ENCODE measurements at places on chromosomes 1 and 21. TPM values are rescaled to one million over a fixed set of nuclear protein-coding genes. Genes with fewer than 3 reads are reported as not detected.
A peak's percentile ranks its signal among the peaks of the same experiment; 100 is the strongest.

GRCh38 chr21:42360317-42360716 lies 6.0 kb downstream of the TFF1 start:
- DNase-seq, result no peak

- DNase-seq, result no peak
Observed at GRCh38 chr1:244863491-244864252, 671 bp downstream of the HNRNPU start.

DNA sequence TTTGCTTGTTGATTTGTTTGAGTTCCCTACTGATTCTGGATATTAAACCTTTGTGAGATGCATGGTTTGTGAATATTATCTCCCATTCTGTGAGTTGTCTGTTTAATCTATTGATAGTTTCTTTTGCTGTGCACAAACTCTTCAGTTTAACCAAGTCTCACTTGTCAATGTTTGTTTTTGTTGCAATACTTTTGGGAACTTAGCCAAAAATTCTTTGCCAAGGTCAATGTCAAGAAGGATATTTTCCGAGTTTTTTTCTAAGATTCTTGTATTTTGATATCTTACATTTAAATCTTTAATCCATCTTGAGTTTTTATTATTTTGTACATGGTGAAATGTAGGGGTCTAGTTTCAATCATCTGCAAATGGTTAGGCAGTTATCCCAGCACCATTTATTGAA lies 1230.7 kb upstream of the NCAM2 start:
- no peak for DNase-seq

- DNase-seq, result no peak
Observed at GRCh38 chr21:26941421-26941820, 25.5 kb downstream of the ADAMTS5 start.

DNA sequence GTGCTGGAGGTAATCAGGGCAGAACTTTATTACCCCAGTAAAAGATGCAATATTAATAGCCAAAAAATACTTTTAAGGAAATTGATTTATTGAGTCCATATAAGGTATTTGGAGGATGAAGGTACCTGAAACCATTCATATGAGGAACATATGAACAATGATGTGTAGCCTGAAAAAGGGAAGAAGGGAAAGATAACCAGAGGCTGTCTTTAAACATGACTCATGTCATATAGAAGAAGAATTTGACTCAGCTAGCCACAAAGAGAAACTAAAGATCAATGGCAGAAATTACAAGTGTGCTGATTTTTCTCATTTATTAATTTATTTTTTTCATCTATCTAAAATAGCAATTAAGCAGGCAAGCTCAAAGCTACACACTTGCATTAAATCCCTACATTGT lies 136.2 kb upstream of the DUSP10 start:
- no peak for DNase-seq

GRCh38 chr1:187157552-187157951 lies 328.8 kb downstream of the PLA2G4A start:
- no peak for DNase-seq

- DNase-seq, result no peak
Observed at GRCh38 chr1:95650631-95651030, 416.6 kb downstream of the RWDD3 start.

DNA sequence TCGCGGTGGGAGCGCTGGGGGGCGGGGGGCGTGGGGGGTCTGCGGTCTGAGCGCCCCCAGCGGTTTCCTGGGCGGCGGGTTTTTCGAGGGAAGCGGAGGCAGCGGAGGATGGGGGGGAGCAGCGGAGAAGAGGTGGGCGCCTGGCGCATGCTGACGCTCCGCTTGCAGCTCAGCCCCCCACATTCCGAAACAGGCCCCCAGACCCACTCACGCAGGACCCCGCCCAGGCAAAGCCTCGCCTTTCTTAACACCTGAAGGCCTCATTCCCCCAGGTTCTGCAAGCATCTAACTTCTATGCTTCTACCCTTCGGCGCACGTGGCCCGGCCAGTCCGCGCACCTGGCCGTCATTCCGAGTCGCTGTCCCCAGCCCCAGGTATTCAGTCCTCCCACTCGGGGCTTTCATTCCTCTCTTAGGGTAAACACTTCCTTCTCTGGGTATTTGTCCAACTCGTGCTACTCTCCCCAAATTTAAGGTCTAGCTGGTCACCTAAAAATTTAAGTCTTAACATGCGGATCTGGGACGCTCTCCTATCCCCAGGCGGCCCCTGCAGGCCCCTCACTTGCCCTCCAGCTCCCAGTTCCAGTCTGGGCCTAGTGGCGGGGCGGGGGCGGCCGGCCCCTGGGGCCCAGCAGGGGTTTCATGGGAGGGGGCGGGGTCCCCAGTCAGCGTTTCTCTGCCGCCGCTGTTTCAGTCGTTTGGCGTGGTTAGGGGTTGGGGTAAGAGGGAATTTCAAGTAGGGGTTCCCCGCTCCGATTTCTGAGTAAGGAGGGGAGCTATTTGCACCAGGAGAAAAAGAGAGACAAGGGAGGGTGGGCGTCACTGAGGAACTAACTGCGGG lies 2.8 kb upstream of the ZBTB7B start:
- no peak for DNase-seq

DNA sequence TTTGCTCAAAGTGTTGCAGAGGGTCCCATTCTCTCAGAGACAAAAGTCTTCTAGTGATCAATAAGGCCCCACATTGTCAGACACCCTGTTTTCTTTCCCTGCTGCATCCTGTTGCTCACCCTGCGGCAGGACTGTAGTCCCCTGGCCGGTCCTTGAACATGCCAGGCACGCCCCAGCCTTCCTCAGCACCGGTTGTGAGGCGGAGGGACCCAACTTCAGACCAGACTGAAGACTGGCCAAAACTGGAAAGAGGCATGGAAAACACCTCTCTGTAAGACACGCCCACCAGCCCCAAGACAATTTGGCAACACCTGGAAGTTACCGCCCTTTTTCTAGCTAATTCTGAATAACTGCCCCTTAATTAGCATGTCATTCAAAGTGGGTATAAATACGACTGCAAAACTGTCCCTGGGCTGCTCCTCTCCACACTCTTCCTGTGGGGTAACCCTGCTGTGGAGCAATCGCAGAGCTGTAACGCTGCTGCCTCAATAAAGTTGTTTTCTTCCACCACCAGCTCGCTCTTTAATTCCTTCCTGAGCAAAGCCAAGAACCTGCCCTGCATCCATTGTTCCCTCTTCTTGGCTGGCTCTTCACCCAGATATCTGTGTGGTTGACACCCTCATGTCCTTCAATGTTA lies 23.8 kb downstream of the PLA2G2A start:
- no peak for DNase-seq

DNA sequence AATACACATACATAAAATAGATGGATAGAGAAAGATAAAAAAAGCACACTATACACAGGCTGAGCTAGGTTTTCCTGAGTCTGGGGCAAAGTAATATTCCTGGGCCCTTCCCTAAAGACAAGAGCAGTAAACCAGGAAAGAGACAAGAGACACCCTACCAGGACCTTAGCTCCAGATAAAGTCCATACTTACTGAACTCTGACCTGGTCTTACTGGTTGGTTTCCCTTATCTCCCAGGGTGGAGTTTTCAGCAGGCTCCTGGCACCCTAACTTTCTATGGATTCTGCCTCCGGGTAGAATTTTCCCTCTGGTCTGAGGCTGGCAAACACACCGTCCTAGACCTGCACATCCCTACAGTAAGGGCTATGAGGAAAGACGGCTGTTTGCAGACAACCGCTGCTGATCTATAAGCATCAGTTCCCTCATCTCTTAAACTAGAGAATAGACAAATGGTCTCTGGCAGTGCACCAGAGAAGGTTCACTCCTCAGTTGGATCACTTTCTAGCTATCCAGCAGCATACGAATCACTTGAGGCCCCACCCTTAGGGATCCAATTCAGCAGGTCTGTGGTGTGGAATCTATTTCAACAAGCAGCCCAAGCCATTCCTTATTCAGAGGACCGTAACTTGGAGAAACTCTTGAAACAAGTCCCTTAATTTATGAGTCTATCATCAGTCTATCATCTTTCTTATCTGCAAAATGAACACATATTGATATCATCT lies 52.0 kb downstream of the ARHGEF11 start:
- no peak for DNase-seq

DNA sequence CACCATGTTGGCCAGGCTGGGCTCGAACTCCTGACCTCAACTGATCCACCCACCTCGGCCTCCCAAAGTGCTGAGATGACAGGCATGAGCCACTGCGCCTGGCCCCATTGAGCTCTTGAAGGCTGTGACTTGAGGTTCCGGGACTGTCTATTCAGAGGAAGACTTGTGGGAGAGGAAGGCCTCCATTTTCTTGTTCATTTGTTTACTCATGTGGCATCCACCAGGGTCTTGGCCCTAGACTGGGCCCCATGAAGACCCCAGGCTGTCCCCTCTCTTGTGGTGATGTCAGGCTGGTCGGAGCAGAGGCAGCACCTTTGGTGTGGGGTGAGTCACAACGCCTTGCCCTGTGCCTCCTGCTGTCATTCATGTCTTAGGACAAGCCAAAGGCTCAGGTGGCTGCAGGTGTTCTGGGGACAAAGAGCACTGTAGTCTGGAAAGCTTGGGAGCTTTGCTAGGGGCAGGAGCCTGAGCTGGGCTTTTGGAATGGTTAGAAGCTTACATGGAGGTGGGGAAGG lies 224.6 kb upstream of the C1orf174 start:
- no peak for DNase-seq

DNA sequence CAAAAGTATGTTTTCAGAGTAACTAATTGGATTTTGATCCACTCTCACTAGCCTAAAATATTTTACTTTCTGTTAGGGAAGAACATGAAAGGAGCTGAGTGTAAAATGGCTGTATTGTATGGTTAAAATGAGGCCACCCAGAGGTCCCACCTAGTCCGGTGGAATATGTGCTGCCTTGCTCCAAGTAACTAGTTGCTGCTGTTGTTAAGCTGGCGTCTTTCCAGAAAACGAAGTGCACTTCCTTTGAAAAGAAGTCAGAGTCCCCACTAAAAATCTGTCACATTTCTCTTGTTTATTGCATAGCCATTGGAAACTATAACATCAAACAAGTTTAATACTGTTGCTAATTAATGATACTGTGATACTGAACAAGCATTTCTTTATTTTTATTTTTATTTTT lies 3.2 kb downstream of the SLC25A33 start:
- no peak for DNase-seq

DNA sequence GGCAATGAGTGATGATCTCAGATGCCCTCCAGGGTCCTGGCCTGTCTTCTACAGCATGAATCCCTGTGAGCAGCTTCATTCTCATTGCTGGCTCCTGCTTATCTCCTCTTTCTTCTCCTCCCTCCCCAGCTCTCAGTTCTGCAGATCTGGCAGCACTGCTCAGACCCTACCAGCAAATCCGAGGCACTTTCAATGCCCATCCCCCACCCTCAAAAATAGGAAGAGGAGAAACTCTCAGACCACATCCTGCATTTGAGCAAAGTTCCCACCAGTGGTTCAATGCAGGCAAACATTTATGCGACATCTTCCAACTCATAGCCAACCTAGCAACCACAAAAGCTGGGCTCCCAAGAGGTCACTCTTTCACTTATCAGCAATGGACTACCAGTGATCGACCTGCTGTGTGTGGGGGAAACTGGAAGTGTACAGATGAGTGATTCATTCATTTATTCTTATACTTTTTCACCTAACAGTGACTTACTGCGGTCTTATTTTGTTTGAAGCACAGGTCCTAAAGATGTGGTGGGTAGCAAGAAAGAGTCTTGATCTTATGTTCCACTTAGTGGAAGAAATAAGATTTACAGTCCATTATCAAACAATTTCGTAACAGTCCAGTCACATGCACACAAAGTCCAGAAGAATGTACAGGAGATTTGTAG lies 5.8 kb upstream of the CHI3L2 start:
- peak; percentile 33 for DNase-seq

DNA sequence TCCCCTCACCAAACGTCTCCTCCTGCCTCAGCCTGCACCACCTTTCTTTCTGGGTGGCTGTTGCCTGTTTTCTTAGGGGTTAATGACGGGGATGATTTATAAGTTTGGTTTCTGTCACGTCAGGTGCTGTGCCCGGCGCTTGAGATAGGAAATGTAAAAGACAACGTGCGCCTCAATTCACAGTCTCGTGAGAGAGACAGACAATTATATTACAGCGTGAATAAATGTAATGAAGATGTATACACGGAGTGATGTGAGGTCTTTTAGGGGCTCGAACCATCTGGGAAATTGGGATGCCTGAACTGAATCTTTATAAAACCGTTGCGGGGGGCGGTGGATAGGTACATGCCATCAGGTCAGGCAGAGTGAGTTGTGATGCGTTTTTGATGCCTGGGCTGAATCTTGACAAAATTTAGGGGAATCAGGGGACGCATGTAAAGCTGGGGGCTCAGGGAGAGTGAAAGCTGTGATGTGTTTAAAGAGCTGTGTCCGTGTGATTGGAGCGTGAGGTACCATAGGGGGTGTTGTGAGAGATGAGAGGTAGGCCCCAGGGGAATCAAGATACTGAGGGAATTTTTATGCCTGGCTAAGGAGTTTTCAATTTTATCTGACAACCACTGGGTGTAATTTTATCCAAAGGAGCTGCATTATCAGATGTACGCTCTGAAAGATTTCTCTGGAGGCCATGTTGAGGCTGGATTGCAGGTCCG lies 831 bp downstream of the TIPRL start:
- no peak for DNase-seq

GRCh38 chr1:37930246-37931101 lies 16.4 kb downstream of the INPP5B start:
- no peak for DNase-seq

- DNase-seq, result no peak
Observed at GRCh38 chr1:109623601-109624161, 4.0 kb downstream of the AMPD2 start.

DNA sequence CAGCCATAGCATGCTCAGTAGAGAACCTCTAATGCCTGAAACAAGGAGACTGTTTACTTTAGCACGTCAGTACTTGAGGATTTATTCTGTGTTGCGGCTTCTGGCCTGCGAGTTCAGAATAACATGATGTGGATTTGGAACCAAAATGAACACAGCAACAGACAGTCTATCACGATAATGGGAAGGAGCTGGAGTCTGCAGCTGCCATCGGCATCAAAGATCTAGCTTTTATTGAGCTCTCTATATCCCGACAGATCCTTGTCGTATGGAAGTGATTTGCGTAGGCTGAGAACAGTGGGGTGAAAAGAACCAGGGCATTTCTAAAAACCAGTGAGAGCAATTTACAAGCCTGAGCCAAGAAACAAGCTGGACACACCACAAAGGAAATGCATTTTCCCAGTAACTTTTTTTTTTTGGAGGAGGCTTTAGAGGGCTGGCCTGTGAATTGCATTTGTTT lies 294.2 kb downstream of the KIF26B start:
- DNase-seq, result no peak

RFX5 gene
- 50.9 TPM for total RNA-seq

PRDM16 gene
- 29.3 TPM for total RNA-seq

AMY1C gene
- total RNA-seq, result not detected

MPC2 gene
- total RNA-seq, result 212 TPM

CDKN2C gene
- 9.0 TPM for total RNA-seq

CD1E gene
- 1.3 TPM for total RNA-seq

C1orf87 gene
- not detected for total RNA-seq

NEGR1 gene
- 26.9 TPM for total RNA-seq

HSD11B1 gene
- total RNA-seq, result 5.7 TPM
